ENCODE measurements at places on chromosomes 7 and 10. TPM values are rescaled to one million over a fixed set of nuclear protein-coding genes. Genes with fewer than 3 reads are reported as not detected.

- H3K36me3 ChIP-seq = no peaks in the 10 kb centered on the region
- H3K27me3 ChIP-seq = peaks cover 11% of the 10 kb centered on the region
- H3K27ac ChIP-seq = no peak overlapping the region
- H3K4me1 ChIP-seq = no peaks in the 10 kb centered on the region
- no peak for DNase-seq
- no peak overlapping the region for H3K4me3 ChIP-seq
These were observed 26.8 kb upstream of the PCBD1 start for GRCh38 chr10:70915206-70915605.

- H3K27me3 ChIP-seq = no peaks in the 10 kb centered on the region
- H3K4me1 ChIP-seq = peaks cover 14% of the 10 kb centered on the region
- no peaks in the 10 kb centered on the region for H3K36me3 ChIP-seq
- H3K4me3 ChIP-seq = no peak overlapping the region
These were observed 119.4 kb downstream of the KMT2E start for GRCh38 chr7:105133358-105133757.

FANK1 gene
- total RNA-seq = not detected

GIMAP8 gene
- 6.1 TPM for total RNA-seq

ZNF365 gene
- 0.06 TPM for total RNA-seq

TMEM225B gene
- total RNA-seq = 0.42 TPM

CYP2E1 gene
- 2.0 TPM for total RNA-seq

All from psoas muscle (tissue), 8 donors.